ENCODE measurements at places on chromosomes 4 and X.

DNA sequence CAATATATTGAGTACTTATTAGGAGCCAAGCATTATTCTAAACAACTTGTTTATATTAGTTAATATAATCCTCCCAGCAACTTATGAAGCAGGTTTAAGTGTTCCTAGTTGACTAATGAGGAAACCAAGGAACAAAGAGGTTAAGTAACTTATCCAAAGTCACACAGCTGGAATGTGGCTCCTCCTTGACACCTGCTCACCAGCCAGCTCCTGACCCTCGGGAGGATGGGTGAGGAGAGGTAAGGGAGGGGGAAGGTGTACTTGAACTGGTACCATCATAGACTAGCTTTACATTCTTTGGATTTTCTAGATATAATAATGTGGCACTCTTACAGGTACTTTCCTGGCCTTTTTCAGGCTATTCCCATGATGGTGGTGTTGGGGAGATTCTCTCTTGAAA, 50.7 kb downstream of the ARHGEF38 start:
- DNase-seq: no peak

GRCh38 chrX:109940411-109940810, 62.5 kb upstream of the TMEM164 start:
- no peak for DNase-seq

- DNase-seq: peak; percentile 31
Measured at GRCh38 chrX:154431341-154431740, 2.9 kb downstream of the ATP6AP1 start.

DNA sequence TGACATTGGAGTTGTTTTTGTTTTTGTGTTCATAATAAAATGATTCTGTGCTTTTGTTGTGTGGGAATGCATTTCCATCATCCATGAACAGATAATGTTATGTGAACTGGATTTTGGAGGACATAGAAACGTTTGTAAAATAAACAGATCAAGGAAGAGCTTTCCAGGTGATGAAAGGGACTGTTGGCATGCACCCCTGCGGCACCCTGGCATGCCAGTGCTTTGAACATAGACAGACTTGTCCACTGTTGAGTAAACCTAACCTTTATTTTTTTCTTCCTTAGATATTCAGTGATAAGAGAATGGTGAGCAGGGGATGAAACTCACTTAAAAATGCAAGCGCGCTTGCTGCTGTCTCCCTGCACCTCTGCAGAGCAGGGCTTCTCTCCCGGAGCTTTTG, 59.8 kb downstream of the TRAPPC11 start:
- no peak for DNase-seq

GRCh38 chr4:38099908-38100407, 139.8 kb downstream of the PTTG2 start:
- DNase-seq: no peak
